ENCODE measurements at places on chromosomes 16 and 17. TPM values are rescaled to one million over a fixed set of nuclear protein-coding genes. Genes with fewer than 3 reads are reported as not detected.

TRPV3 gene
- total RNA-seq, result 1.7 TPM

RSL1D1 gene
- total RNA-seq, result 86.0 TPM

HOXB8 gene
- not detected for total RNA-seq

TBC1D3E gene
- total RNA-seq, result not detected

CBFA2T3 gene
- 6.0 TPM for total RNA-seq

MTSS2 gene
- 76.3 TPM for total RNA-seq

RNF222 gene
- not detected for total RNA-seq

KRTAP3-2 gene
- total RNA-seq, result not detected

RDM1 gene
- total RNA-seq, result not detected

ITGB3 gene
- 12.9 TPM for total RNA-seq

SOCS7 gene
- 12.2 TPM for total RNA-seq

FBXW10B gene
- not detected for total RNA-seq

INCA1 gene
- total RNA-seq, result 2.3 TPM

ALDH3A2 gene
- 57.0 TPM for total RNA-seq

C17orf100 gene
- total RNA-seq, result 0.34 TPM

KRTAP9-8 gene
- not detected for total RNA-seq

CD300LB gene
- total RNA-seq, result 0.26 TPM

UBTF gene
- 61.2 TPM for total RNA-seq

CACNG3 gene
- not detected for total RNA-seq

RPRML gene
- total RNA-seq, result not detected

CCL7 gene
- total RNA-seq, result not detected

NFAT5 gene
- total RNA-seq, result 30.5 TPM

KRT39 gene
- total RNA-seq, result not detected

KRT24 gene
- total RNA-seq, result not detected

HCRT gene
- total RNA-seq, result not detected

DNAH2 gene
- total RNA-seq, result 0.05 TPM

CD79B gene
- total RNA-seq, result 4.9 TPM

CD300H gene
- not detected for total RNA-seq

DHRS7B gene
- total RNA-seq, result 20.2 TPM
